ENCODE measurements at places on chromosomes 7 and 10. TPM values are rescaled to one million over a fixed set of nuclear protein-coding genes. Genes with fewer than 3 reads are reported as not detected.

- no peak for DNase-seq
Observed at GRCh38 chr10:100986623-100986951, 710 bp downstream of the MRPL43 start.

DNA sequence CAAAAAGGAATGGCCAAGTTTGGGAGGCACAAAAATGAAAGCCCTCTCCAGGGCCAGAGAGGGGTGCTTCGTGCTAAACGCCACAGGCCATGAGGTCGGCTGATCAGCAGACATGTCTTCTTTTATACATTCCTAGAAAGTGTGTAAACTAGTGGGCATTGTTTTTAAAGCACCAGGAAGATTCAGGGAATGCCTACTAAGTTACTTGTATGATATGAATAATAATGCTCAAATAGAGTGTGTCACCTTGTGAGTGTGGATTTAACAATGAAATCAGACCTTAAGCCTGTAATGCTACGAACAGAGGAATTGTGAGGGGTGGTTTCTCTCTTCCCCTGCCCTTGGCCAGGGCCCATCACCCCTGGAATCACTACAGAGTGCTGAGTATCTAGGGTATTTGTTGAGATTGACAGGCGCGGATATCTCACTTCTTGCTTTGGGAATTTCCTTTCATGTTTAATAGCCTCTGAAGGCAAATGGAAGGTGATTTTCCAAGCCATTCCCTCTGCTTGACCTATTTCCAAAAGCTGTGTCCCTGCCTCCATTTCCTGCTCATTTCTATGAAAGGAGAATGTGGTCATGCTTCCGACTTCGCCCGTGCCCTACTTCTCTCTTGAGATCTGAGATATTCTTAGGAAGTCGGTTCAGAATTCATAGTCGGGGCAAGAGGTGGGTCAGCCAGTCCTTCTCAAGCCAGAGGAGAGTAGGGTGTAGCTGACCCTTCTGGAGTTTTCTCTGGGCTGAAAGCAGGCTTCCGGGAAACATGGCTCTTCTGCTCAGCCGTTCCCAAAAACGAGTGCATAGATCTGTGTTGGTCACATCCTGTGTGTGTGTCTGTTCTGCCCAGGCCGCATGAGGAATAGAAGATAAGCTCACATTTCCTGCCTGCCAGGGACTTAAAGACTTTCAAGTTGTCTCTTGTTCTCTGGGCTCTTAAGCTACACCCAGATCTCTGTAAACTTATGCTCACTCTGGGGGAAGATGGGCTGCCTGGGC, 167.8 kb upstream of the ITGB1 start:
- DNase-seq, result no peak

- DNase-seq, result no peak
Observed at GRCh38 chr7:116446212-116446855, 53.2 kb upstream of the CAV2 start.

DNA sequence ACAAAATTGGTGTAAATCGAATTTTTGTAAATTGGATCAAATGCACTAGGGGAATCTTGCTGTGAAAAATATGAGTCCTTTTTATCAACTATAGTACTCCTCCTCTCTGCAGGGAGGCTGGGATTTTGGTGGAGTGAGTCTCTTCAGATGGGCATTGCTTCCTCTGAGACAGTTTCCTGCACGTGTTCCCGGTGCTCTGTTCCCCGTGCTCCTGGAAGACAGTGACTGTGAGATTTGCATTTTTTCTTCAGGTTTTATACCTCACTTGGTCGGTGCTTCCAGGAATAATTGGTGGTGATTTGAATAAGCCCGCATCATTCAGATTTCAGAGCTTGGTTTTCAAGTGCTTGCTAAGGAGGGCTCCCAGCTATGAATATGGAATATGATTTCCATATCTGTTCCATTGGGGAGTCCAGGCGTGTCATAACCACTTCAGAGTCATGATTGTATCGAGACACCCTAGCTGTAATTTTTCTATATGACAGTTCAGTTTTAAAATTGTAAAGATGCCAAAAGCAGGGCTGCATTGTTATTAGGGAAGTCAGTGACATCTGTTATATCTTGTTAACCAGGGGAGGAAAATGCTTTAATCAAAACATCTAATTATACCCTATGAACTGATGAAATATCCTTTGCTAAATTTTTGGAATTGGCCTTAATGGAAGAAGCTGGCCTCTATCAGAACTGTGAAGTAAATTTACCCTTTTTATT, 12.3 kb downstream of the AUTS2 start:
- DNase-seq, result no peak

- no peak for DNase-seq
Observed at GRCh38 chr10:80253266-80253962, 36.0 kb downstream of the MAT1A start.

DNA sequence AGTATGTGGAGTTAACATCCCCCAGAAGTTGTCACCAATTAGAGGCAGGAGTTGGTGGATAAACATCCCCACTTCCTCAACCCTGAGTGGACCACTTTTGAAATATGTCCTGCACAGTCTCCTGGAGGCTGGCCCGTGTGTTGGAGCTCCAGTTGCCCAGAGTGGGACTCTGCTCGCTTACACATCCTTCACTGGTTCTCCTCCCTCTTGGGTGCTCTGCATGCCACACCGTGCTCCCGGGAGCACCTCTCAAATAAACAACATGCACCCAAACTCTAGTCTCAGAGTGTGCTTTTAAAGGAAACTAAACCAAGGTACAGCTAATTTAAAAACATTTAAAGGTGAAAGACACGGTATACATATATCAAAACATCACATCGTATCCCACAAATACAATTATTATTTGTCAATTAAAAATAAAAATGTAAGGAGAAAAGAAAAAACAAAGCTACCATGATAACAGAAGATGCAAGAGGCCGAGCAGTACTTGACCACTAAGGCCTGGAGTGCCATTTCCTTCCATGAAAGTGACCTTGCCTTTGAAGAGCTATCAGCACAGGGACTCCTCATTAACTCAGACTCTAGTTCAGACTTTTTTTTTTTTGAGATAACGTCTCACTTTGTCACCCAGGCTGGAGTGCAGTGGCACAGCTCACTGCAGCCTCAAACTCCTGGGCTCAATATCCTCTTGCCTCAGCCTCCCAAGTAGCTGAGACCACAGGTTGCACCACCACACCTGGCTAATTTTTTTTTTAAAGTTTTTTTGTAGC, 47.8 kb upstream of the SAMD8 start:
- no peak for DNase-seq

- peak; percentile 40 for DNase-seq
Observed at GRCh38 chr10:132836832-132837540, 51.0 kb upstream of the NKX6-2 start.

DNA sequence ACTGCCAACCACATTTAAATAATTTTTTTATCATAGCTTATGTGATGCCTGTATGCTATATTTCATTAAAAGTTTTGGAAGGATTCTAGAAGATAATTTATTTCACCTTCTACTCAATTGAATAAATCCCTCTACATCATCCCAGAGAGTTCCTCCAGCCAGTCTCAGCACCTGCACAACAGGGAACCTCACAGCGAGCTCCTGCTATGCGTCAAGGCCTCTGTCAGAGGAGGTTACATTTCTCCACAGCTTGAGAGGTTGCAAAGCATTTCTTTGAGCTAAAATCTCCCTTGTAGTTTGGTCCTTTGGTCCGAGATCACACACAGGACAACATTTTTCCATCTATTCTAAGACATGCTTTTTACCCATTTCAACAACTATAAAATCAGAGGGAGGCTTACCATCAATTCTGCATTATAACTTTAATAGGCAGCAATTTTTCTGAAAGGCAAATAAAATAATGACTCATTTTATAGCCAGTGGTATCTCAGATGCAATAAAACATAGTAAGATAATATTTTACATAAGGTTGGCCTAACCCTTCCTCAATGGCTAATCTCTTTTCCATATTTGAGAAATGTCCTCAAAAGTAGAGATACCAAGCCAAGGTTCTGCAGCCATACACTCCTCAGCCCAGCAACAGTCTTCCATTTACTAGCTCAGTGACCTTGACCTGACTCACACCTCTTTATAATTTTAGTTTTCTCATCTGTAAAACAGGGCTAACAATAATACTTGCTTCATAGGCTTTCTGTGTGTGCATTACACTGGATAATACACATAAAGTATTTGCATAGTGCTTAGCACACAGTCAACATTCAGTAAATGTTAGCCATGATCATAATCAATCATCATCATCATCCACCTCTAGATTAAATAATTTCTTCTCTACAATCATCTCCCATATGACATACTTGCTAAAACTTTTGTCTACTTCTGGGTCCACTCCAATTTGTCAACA, 68.8 kb downstream of the DOCK4 start:
- DNase-seq, result no peak

GRCh38 chr7:24727154-24728120, 29.8 kb downstream of the GSDME start:
- DNase-seq, result no peak

DNA sequence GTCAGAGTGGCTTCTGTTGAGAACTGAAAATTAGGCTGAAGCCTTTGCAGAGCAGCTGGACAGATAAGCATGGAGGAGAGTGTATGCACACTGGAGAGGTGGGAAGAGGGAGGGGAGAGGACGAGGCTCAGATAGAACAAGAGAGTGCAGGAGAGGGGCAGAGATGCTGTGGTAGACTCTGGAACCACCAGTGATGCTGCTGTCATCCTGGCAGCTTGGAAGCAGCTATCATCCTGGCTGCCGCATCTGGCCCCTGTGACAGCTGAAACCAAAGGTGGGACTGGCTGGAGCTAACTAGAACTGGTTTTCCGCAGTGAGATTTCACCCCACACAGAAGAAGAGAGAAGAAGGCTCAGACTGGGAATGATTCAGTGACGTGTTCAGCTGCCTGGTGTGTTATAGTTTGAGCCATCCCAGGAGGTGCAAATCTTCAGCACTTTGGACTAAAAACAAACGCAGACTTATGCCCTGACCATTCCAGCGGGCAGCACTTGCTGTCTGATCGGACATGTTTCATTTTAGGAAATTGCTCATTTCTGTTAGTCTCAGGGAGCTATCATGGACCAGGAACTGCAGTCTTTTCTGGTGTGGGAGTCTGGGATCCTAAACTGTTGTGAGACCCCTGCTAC, 38.4 kb downstream of the EEPD1 start:
- DNase-seq, result no peak

- peak; percentile 34 for DNase-seq
Observed at GRCh38 chr7:15326044-15326644, 235.7 kb downstream of the AGMO start.

- DNase-seq, result no peak
Observed at GRCh38 chr7:134212576-134213546, 85.7 kb downstream of the LRGUK start.

GRCh38 chr10:4602764-4603491, 223.1 kb upstream of the AKR1E2 start:
- DNase-seq, result peak; percentile 5

DNA sequence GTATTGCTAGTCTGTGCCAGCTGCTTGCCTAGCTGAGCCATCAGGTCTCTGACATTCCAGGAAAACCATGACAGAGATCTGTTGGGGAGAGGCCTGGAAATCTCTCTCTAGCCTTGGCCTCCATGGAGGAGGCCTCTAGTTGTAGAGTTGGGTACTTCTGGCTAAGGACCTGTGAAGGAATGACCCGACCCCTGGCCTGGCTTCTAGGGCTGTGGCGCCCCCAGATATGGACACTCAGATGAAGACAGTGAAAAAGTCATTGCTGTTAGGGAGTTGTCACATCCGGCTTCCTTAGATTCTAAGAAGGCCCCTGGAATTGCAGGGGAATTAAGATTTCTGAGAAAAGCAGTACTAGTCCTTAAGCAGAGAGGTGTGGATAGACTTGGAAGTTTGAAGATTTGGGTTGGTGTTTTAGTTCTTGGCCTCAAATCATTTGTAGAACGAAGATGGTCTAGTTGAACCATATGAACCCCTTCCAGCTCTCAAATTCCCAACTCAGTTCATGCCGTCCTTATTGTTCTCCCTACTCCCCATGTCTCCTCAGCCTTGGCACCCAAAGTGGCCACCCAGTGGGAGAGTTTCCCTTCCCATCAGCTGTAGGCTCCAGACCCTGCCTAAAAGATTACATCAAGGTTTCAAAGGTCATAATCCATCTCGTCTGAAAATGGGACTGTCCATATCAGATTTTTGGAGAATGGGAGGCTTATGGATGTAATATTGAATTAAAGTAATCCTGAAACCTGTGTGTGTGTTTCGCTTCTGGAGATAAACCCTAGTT, 7.0 kb downstream of the HHEX start:
- DNase-seq, result no peak

PTPRE gene
- 5.6 TPM for polyA plus RNA-seq

KAZALD1 gene
- 8.2 TPM for polyA plus RNA-seq

SLC26A5 gene
- 0.75 TPM for polyA plus RNA-seq

ZNF33A gene
- polyA plus RNA-seq, result 70.9 TPM

RSPH10B2 gene
- 1.6 TPM for polyA plus RNA-seq

PRKAR2B gene
- 41.2 TPM for polyA plus RNA-seq

HOXA4 gene
- 28.6 TPM for polyA plus RNA-seq

HIPK2 gene
- polyA plus RNA-seq, result 107 TPM

All from left kidney (tissue), 8 donors.